NCI-H524 (cell line): ENCODE measurements at places on chromosomes 2 and 18.
A peak's percentile ranks its signal among the peaks of the same experiment; 100 is the strongest.

- DNase-seq: no peak
Observed at GRCh38 chr2:182426918-182427240, at the start of gene PDE1A. PDE1A (minus strand) TSS chr2:182427036.

DNA sequence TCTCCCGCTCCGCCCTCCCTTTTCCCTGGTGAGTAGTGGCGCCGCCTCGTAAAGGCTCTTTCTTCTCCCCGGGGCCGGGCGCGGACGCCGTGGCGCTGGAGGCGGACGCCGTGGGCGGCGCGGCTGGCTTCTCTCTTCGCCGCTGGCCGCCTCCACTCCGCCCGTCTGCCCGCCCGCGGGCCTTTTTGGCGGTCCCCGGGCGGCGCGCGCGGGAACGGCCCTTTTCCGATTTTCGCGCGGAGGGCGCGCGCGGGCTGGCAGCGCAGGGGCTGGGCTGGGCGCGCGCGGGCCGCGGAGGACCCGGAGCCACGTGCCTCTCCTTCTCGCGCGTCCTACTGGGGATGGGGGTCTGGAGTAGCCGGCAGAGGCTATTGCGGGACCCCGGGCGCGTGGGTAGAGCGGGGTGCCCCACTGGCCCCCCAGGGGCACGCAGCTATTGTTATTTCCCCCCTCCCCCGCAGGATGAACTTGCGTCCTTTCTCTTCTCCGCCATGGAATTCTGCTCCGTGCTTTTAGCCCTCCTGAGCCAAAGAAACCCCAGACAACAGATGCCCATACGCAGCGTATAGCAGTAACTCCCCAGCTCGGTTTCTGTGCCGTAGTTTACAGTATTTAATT, 472 bp downstream of the SLC20A1 start:
- DNase-seq: peak; percentile 51

DNA sequence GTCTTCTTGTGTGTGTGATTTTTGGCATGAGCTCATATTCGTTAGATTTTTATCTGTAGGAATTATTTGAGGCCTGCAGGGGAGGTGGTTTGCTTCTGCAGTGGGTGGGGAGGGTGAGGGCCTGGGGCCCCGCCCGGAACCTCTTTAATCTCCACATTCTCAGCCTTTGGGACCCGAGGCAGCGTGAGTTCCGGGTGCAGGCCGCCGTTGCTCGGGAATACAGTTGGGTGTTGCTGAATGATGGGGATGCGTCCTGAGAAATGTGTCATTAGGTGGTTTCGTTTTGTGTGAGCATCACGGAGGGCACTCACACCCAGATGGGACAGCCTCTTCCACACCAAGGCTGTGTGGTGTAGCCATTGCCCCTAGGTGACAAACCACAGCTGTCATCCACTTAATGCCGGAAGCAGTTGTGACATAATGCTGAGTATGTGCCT, 13.7 kb upstream of the GAL3ST2 start:
- no peak for DNase-seq

GRCh38 chr2:69026026-69026425, 13.0 kb downstream of the ANTXR1 start:
- DNase-seq: peak; percentile 0

DNA sequence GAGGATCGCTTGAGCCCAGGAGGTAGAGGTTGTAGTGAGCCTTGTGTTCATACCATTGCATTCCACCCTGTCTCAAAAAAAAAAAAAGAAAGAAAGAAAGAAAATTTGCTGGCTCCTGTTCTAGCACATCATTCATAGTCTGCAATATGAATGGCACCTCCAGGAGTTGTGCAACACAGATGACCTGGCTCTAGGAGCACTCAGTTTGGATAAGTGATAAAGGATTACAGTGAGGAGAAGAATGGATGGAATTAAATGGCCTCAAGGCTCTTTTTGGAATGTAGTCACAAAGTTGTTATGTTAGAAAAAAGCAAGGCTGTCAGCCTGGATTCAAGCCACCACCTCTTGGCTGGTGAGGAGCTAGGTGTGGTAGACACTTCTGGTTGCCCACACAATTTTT, 21.5 kb upstream of the SPRED2 start:
- DNase-seq: no peak

DNA sequence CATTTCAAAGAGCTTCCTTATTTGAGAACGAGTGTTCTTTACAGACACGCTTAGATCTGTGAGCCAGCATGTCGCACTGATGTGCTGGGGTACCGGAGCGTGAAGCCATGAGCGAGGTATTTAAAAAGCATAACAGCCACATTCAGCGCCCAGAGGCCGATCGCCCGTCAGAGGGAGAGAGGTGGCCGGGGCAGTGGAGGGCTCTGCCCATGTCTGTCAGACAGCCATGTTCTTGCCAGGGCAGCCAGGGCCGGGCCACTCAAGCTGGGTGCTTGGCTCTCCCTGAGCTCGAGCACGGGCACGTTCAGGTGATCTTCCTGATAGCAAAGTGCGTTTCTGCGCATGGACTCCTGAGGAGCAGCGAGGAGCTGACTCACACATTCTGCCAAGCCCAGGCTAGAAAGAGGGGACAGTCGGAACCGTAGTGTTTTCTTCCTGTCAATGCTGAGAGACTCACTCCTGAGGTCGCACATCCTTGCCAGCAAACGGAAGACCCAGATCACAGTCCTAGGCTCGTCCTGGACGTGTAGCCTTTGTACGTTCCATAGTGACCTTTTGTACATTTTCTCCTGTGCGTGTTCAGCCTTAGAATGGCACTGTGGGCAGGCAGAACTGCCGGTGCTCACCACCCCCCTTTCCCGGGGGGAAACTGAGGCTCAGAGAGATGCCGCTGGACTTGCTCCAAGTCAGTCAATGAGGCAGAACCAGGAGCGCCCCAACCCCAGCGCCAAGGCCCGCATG, 100.7 kb downstream of the NFATC1 start:
- DNase-seq: no peak
